AG20443 (cell line): ENCODE measurements at places on chromosomes 7 and 10.

DNA sequence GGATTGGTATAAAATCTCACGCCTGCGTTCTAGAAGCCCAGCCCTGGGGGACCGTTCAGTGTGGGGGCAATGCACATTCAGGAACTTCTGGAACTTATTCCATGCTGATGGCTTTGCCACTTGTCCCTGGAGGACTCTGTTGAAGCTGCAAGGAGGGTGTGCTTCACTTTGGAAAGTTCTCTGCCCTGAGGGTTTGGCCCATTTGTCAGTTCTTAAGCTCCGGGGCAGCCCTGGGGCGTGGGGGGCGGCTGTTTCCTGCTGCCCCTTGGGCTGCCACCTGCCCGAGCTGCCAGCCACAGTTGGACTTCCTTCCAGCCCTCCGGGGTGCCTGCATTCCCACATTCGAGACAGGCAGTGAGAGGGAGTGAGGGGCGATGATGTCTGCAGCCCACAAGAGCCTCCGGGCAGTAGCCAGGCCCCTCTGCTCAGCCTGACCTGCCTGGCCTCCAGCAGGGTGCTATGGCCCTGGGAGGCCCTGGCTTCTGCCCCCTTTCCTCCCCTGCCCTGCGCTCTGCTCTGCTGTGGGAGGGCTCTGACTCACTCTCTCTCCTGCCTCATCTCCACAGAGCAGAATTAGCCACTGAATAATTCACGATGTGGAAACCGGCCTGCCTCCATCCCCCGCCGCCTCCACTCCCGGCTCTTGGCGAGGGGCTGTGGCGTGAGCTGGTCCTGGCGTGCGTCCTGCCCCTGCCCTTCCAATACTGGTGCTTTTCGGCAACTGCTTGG is 1.9 kb downstream of the TTYH3 start:
- peak; percentile 88 for DNase-seq

DNA sequence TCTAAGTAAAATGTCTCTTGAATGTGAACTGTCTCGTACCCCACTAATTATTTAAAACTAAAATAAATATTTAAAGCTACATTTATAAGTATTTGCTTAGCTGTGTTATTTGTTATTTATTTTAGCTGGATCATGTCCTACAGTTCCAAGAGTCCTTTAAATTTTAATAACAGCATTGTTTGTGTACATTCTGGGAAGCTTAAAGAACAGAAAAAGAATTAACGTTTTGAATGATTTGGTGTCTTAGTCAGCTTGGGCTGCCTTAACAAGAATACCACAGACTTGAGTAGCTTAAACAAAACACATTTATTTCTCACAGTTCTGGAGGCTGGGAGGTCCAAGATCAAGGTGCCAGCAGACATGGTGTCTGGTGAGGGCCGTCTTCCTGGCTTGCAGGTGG is 107.4 kb downstream of the ITIH5 start:
- DNase-seq: no peak

DNA sequence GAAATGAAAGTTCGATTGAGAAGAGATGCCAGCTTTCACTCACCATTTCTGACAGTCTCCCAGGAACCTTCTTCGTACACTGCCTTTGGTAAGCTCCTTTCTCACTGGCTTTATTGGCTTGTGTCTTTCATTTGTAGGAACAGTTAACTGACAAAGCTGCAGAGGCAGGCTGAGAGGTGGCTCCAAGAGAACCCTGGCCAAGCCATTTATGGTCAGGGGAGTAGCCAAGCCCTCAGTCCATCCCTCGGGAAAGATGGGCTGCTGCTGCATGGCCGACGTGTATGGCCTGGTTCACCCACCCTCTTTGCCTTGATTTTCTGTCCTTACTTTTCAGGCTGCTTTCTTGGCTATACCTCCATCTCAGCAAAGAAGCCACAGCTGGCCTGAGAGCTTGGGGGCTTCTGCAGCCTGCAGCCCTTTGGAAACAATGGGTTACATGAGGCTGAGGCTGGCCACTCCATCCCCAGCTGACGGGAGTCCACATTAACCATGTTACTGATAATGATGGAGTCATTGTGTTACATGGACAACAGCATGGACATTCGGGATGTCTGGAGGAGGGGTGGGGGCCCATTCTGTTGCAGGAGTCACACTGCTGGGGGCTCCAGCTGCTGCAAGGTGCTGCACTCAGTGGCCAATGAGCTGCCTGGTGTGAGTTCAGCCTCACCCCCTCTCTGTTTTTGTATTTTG is at the start of gene OPALIN:
Gene OPALIN, minus strand, starts transcription at position 152 of the 690 bp plus-strand sequence. Its CDS starts 106 bp downstream, at position 46.
- no peak for DNase-seq

- no peak for DNase-seq
Measured at GRCh38 chr10:117255835-117256460, 15.0 kb downstream of the SLC18A2 start.

GRCh38 chr7:106615808-106616707 is 44.9 kb downstream of the CCDC71L start:
- DNase-seq: no peak

DNA sequence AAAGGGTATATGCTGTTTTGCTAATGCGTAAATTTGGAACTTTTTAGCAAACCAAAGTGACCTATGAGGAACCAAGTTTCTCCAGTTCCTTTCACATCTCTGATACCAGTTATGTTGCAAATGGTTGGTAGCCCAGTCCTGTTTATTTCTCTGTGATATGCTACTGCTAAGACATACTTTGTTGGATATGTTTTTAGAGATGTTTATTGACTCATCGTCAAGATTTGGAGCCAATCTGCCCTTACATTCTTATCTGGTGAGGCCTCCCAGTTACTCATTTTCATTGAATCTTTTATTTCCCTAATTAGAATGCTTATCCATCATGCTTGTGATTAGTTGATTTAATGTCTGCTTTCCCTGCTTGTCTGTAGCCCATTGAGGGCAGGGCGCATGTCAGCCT is 58.9 kb downstream of the LRGUK start:
- DNase-seq: peak; percentile 32

GRCh38 chr7:99132595-99133321 is 11.2 kb downstream of the SMURF1 start:
- no peak for DNase-seq

- DNase-seq: peak; percentile 11
Measured at GRCh38 chr10:114024876-114025610, 18.6 kb upstream of the ADRB1 start.

DNA sequence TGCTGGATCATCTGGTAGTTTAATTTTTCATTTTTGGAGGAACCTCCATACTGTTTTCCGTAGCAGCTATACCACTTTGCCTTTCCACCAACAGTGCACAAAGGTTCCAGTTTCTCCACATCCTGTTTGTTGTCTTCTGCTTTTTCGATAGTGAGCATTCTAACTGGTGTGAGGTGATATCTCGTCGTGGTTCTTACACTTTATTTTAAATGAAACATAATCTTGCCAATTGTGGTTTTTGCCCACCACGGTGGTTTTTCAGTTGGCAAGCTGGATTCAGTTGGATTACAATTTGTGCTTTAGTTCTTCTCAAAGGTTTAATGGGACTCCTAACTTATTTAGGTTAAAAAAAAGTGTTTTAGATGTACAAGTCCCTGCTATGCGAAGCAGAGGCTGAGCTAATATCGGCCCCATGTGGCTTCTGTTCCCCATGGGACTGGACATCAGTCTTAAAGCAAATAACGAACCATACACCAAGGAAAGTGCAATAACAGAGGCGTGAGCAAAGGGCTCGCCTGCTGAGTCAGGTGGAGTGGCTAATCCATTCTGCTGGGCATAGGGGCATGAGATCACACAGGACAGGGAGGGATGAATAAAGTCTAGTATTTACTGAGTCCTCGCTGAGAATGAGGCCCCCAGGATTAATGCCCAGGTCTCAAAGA is 153.6 kb downstream of the AOAH start:
- DNase-seq: no peak

GRCh38 chr10:15313047-15313446 is 58.0 kb downstream of the FAM171A1 start:
- peak; percentile 24 for DNase-seq
